ENCODE measurements at places on chromosomes 13 and 19. TPM values are rescaled to one million over a fixed set of nuclear protein-coding genes. Genes with fewer than 3 reads are reported as not detected.
A peak's percentile ranks its signal among the peaks of the same experiment; 100 is the strongest.

DNA sequence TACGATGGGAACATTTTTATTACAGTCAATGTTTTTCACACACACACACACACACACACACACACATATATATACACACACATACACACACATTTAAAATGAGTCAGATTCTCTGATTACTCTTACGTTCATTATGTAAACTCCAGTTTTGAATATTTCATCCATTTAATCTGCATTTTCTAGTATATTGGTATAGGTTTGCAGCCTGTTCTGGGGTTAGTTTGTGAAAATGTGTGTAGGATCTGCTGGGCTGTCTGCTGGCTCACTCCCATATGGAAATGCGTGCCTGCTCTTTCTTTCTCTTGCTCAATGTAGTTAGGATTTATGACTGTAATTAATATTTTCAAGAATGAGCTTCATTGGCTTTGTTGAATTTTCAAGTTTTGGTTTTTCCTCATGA is 7.1 kb downstream of the LILRB2 start:
- no peak for DNase-seq

DNA sequence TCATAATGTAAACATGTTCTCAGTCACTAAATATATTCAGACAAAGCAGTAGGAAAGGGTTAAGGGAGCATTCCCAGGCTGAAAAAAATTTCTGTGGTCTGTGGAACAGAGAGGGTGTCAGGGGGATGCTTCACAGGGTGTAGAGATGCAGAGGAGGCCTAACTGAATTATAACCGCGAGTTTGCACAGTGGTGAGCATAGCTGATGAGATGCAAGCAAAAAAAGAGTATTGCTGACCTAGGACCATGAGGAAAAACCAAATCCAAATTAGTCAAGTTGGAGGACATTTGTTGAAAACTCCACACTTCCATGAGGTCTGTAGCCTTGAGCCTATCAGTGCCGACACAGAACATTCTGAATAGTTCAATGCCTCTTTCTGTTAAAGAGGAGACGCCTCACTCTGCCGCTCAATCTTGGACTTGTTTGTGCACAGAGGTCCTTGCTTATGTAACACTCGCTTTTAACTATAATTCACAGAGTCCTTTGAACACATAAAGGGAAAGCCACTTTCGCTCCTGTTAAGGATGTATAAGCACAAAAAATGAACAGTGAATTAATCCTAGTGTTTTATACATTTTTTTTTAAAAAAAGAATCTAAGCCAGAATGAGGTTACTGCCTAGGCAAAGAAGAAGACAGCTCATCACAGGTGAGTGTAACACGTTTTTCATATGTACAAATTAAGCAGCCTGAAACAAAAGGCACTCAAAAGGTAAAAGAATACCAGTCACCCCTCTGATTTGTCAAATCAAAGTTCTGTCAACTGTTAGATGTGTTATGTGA is 25.8 kb upstream of the INTS6 start:
- no peak for DNase-seq

PRRG2 gene
- total RNA-seq, result 0.17 TPM

ANKRD24 gene
- total RNA-seq, result 0.12 TPM

GRCh38 chr19:50003810-50004419 is 21.3 kb downstream of the VRK3 start:
- peak; percentile 99 for DNase-seq

ZNF506 gene
- total RNA-seq, result 8.0 TPM

HIPK4 gene
- total RNA-seq, result 0.02 TPM

DNA sequence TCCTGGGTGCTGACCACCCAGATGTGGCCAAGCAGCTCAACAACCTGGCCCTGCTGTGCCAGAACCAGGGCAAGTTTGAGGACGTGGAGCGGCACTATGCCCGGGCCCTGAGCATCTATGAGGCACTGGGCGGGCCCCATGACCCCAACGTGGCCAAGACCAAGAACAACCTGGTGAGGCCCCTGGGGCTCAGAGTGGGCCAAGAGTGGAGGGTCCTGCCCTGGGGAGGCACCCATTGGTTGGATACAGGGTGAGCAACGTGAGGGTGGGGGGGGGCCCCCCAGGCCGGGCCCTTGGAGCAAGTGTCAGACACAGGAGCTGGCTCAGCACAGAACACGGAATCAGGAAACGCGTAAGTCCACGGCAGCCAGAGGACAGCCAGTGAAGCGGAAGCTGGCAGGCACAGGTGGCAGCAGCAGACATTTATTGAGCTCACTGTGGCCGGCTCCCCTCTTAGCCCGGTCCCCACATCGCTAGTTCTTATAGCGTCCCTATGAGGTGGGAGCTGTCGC is 8.9 kb downstream of the KLC3 start:
- DNase-seq, result no peak

- no peak for DNase-seq
These were observed 2.3 kb downstream of the ZNF780A start for GRCh38 chr19:40088299-40089047.

GRCh38 chr13:21069561-21070004 is 8.2 kb upstream of the LATS2 start:
- peak; percentile 92 for DNase-seq

- DNase-seq, result no peak
These were observed 35.0 kb upstream of the ADGRE5 start for GRCh38 chr19:14346279-14346678.

GRCh38 chr19:19563348-19563848 is 25.3 kb downstream of the CILP2 start:
- DNase-seq, result no peak

GRCh38 chr19:12260861-12261260 is 33.8 kb downstream of the ZNF44 start:
- no peak for DNase-seq

TFDP1 gene
- 83.5 TPM for total RNA-seq

ARMC6 gene
- total RNA-seq, result 40.3 TPM

TEX26 gene
- not detected for total RNA-seq

GRCh38 chr19:39543477-39543857 is 3.5 kb upstream of the EID2 start:
- no peak for DNase-seq

- peak; percentile 76 for DNase-seq
These were observed 5.9 kb upstream of the EHD2 start for GRCh38 chr19:47707135-47707925.

CEBPA gene
- total RNA-seq, result not detected

DNA sequence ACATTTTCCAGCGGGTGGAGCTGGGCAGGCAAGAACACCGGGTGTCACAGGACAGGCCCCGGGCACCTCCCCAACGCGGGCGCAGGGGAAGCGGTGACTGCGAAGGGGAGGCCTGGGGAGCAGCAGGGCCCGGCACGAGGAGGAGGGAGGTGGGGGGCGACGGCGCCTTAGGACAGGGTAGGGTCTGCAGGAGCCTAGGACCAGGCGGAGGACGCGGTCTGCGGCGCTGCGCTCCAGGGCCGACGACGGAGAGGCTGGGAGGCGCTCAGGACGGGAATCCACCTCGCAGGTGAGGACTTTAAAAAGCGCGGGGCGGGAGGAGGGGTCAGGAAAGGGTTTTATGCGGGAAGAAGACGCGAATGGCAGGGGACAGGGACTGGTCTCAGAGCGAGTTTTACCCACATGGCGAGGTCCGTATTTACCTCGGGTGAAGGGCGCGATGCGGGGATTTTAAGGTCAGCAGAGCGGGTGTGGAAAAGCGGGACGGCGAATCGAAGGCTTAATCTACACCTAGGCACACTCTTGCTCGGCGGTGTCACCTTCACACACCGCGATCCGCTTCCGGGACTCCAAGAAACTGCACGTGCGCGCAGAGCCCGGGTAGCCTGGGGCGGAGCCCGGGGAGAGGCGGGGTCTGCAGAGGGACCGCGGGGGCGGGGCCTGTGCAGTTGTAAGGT is 13.5 kb downstream of the ERVV-2 start:
- DNase-seq, result no peak

DNA sequence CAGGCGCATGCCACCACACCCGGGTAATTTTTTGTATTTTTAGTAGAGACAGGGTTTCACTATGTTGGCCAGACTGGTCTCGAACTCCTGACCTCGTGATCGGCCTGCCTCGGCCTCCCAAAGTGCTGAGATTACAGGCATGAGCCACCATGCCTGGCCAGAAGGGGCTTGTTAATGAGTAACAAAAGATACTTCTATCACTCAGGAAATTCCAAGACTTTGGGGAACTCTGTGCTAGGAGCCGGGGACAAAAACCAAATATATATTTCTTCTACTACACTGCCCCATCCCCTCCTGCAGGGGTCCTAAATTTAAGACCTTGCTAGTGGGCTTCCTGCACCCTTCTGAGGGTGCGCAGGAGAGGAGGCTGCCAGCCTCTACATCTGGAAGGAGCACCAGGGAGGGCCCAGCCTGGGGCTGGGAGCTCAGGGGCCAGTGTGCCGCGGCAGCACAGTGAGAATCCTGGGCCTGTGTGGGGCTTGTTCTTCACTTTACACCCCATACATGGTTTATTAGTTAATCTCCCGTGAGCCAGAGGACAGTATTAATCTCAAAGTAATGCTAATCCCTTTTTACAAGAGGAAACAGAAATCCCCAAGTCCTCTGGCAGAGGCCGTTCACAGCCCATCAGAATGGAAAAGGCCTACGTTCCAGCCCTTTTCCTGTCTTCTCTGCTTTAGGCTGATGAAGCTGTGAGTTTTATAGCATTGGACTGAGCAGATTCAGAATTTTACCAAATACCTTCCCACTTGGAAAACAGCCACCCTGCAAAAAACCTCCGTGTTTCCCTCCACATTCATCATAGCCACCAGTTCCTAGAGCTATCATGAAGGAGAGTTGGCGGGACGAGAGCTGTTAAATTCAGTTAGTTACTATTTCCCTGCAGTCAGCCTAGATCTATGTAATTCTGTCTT is 44.4 kb upstream of the NPAS1 start:
- peak; percentile 68 for DNase-seq

CCDC61 gene
- 4.0 TPM for total RNA-seq

GRCh38 chr13:78022164-78022877 is 103.7 kb upstream of the EDNRB start:
- DNase-seq, result peak; percentile 74

- peak; percentile 80 for DNase-seq
These were observed 23.5 kb downstream of the COL4A2 start for GRCh38 chr13:110330491-110331011.
